ENCODE measurements at places on chromosomes 1 and 21.

GRCh38 chr1:27773826-27774445 is 917 bp downstream of the STX12 start:
- no peak for DNase-seq

DNA sequence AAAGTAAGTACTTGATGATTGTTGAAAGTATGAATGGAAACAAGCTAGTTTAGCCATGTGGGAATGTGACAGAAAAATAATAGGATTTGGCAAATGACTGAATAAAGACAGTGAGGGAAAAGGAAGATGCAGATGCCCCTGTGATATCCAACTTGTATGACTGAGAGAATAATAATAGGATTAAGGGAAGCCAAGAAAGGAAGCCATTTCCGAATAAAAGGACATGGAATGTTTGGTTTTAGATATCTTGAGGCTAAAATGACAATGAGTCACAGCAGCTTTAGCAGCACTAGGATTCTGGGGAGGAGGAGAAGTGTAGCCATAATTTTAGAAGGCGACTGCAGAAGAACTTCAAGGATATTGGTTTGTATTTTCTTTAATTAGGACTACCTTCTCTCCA is 109.2 kb downstream of the TTLL7 start:
- DNase-seq = no peak

GRCh38 chr1:1132042-1132950 is 16.4 kb upstream of the C1orf159 start:
- no peak for DNase-seq

DNA sequence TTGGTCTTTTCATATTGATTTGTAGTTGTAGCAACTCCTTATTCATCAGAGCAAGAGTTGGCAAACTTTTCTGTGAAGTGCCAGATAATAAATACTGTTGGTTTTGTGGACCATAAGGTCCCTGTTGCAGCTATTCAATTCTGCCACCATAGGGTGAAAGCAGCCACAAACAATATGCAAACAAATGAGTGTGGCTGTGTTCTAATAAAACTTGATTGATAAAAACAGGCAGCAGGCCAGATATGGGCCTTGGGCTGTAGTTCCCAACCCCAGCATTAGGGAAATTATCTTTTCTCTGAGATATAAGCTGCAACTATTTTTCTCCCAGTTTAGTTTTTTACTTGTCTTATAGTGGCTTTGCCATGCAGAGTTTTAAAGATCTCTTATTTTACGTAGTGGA is 469.2 kb downstream of the SMYD3 start:
- no peak for DNase-seq

DNA sequence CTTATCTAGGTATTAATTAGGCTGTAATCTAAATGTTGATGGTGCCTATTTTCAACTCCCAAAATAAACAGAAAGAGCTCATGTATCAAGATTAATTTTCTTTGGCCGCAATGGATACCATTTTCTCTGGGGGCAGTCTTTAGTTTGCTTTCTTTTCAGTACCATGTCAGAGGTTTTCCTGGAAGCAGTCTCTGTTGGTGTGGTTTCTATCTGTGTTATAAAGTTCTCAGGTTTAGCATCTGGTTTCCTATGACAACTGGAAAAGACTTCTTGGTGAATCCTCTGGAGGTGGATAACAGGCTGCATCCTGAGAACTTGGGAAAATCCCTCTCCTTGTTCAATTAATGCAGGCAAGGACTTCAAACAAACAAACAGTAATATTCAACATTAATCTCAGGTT is 38.7 kb upstream of the BATF3 start:
- no peak for DNase-seq

- DNase-seq = no peak
These were observed 176.5 kb downstream of the C1orf21 start for GRCh38 chr1:184563308-184563707.

- no peak for DNase-seq
These were observed 730.9 kb downstream of the PTPRU start for GRCh38 chr1:29967261-29967660.

GRCh38 chr1:63612564-63612963 is 19.4 kb downstream of the PGM1 start:
- no peak for DNase-seq

DNA sequence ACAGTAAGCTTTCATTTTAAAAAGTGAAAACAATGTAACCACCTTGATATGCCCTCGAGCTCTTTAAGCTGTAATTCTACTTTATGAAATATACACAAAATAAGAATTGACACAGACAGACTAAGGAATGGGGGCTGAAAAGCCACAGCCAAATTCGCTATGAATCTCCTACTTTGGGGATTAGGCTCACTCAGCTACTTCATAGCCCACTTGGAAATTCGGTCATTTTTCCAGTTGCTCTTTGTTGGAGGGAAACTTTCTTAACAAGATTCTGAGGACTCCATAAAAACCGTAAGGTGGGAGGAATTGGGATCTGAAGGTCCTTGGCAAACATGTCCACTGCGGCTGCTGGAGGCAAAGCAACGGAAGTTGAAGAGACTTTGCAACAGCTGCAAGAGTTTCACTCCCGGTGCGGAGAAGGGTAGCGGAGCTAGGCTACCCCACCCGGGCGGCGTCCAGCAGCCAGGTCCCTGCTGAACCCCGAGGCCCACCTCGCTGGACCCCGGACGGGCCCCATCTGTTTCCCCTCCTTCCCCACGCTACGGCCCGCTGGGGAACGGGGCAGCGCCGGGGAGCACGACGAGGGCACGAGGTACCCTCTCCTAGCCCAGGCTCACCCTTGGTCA is 634 bp downstream of the MYCBP start:
- peak; percentile 50 for DNase-seq

DNA sequence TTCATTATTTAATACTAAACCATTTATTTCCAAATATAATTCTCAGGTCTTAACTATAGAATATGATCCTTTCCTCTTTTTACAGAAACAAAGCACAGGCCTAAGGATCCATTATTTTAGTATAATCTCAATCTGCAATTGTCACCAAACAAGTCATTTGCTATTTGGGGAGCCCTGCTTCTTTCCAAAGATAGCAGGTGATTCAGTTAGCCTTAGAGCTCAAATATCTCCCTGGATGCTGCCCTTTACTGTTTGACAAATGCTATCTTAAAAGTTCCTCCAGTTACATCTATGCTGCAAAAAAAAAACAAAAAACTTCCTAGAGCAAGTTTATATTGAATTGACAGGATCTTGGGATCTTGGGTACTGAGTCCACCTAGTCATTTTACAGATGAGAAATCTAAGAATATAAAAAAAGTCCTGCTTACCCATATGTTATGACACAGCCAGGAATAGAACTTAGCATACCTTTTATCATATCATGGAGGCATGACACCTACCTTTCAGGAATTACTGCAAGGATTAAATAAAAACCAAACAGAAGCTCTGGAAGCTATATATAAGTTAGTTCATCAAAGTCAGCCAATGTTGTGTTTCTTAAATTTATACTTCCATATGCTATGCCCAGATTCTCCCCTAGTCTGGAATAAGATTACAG is 9.2 kb downstream of the SERBP1 start:
- DNase-seq = no peak

GRCh38 chr1:25148673-25149300 is 83.5 kb downstream of the SYF2 start:
- peak; percentile 27 for DNase-seq

- DNase-seq = no peak
These were observed 118.7 kb downstream of the CASZ1 start for GRCh38 chr1:10677491-10678391.

DNA sequence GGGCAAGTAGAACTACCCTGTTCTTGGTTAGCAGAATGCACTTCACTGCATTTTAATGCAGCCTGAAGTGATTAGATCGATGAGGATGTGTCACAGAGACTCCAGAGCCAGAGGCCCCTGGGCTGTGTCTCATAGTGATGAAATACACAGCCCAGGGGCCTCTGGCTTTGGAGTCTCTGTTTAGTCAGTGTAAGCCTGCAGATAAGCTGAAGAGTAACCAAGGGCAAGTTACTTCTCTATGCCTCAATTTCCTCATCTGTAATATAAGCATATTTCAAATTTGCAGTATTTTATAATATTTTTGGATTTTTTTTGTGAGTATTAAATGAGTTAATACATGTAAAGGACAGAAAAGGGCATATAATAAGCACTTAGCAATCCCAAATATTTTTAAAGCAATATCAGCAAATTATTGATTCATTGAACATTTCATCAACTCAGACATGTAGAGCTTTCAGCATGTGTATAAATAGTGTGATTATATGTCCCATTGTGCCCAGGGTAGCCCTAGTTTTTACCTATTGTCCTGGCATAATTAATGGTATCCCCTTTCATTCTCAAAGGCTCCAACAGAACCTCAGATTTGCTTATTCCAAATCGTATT is 23.6 kb upstream of the APOBEC4 start:
- DNase-seq = no peak

Measured in activated CD4-positive, alpha-beta T cell treated with anti-CD3 and anti-CD28 coated beads for 48 hours (primary cell).